ENCODE measurements at places on chromosomes 6 and 20.

GRCh38 chr6:117955684-117956256 lies 48.7 kb downstream of the SLC35F1 start:
- no peak for DNase-seq
- H3K4me1 ChIP-seq: no peaks in the 10 kb centered on the region
- H3K36me3 ChIP-seq: no peaks in the 10 kb centered on the region
- no peak overlapping the region for H3K27ac ChIP-seq

GRCh38 chr6:160861824-160862223 lies 129.7 kb upstream of the MAP3K4 start:
- H3K27me3 ChIP-seq: no peaks in the 10 kb centered on the region
- H3K36me3 ChIP-seq: no peaks in the 10 kb centered on the region
- DNase-seq: no peak
- H3K27ac ChIP-seq: no peak overlapping the region

DNA sequence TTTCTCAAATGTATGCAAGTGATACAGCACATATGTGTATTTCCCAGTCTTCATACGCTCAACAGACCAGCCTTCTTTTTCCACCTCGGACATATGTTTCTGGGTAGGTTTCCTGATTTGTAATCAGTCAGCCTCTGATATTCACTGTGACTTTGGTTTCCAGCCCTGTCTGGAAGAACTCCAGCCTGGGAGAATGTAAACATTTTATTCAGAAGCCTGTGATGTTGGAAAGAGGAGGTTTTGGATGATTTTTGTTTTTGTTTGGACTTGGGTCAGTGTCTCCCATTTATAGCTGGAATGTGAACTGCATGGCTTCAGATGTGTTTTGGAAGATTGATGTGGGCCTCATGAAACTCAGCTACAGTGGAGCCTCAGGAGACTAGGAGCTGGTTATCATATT lies 172.2 kb upstream of the CENPW start:
- no peaks in the 10 kb centered on the region for H3K36me3 ChIP-seq
- H3K27me3 ChIP-seq: no peaks in the 10 kb centered on the region
- no peak overlapping the region for H3K4me3 ChIP-seq
- no peak overlapping the region for H3K27ac ChIP-seq
- H3K4me1 ChIP-seq: no peaks in the 10 kb centered on the region

GRCh38 chr20:21109144-21109543 lies 3.0 kb upstream of the LINC00237 start:
- peaks cover 28% of the 10 kb centered on the region for H3K27me3 ChIP-seq
- H3K4me1 ChIP-seq: no peaks in the 10 kb centered on the region
- no peak for DNase-seq
- H3K36me3 ChIP-seq: no peaks in the 10 kb centered on the region

DNA sequence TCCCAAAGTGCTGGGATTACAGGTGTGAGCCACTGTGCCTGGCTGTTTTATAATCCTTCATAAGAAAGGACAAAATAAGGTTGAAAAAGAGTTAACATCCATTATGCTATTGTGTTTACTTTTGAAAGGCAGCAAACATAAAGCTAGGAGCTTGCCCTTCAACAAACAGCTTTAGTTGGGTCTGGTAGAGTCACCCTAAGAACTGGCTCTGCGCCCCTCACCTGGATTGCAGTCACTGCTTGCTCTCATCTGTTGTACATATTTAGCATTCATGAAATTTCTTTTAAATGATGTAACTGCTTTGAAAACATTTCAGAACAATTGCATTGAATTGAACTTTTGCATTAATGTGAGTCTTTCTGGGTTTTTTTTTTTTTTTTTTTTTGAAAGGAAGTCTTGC lies 38.9 kb downstream of the JARID2 start:
- H3K27me3 ChIP-seq: no peaks in the 10 kb centered on the region
- DNase-seq: peak; percentile 81
- peaks cover 3% of the 10 kb centered on the region for H3K4me1 ChIP-seq
- no peak overlapping the region for H3K27ac ChIP-seq

DNA sequence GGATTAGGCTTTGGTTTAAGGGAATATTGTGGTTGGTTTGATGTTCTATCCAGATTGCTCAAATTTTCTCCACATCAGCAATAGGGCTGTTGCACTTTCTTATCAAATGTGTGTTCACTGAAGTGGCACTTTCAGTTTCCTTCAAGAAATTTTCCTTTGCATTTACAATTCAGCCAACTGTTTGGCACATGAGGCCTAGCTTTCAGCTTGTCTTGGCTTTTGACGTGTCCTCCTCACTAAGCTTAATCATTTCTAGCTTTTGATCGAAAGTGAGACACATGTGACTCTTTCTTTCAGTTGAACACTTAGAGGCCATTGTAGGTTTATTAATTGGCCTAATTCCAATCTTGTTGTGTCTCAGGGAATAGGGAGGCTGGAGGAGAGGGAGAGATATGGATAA lies 104.8 kb downstream of the FLRT3 start:
- H3K27me3 ChIP-seq: no peaks in the 10 kb centered on the region
- no peak for DNase-seq
- H3K36me3 ChIP-seq: no peaks in the 10 kb centered on the region
- no peaks in the 10 kb centered on the region for H3K4me1 ChIP-seq
- no peak overlapping the region for H3K4me3 ChIP-seq

- H3K36me3 ChIP-seq: no peaks in the 10 kb centered on the region
- H3K27me3 ChIP-seq: no peaks in the 10 kb centered on the region
- H3K4me3 ChIP-seq: no peak overlapping the region
- H3K27ac ChIP-seq: no peak overlapping the region
Observed at GRCh38 chr6:119873107-119873506, 523.5 kb upstream of the MAN1A1 start.

DNA sequence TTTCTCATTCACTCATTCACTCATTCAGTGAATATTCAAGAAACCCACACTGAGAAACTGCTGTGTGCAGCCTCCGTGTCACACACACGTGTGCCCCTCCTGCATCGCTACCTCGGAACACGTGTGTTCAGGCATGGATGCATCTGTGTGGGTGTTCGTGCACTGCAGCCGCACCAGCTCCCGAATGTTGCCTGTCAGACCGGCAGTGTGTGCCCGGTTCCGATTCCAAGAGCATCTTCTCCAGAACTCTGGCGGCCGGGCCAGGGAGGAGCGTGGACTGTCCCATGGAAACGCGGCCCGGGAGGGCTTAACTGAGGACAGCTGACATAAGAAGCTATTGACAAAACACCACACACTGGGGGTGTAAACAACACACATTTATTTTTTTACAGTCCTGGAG lies 216.0 kb downstream of the DLL1 start:
- no peaks in the 10 kb centered on the region for H3K36me3 ChIP-seq
- no peaks in the 10 kb centered on the region for H3K27me3 ChIP-seq
- H3K4me1 ChIP-seq: no peaks in the 10 kb centered on the region
- H3K4me3 ChIP-seq: no peak overlapping the region
- DNase-seq: no peak

DNA sequence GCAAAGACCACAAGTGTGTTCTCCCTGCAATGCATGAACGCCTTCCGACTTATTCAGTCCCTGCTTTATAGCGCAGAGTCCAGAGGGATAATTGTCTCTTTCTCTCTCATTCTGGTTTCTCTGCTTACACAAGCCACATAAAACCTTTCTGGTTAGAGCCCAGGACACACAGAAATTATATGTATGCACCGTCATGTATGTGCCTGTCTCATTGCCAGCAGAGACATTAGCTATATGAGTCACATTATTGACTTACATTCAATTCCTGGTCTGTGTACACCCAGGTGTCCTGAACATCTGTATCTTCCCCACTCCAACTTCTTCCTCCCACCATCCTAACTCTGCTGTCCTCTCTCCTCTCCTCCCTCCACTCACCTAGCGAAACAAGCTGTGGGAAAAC lies 44.0 kb downstream of the LRFN2 start:
- peaks cover 6% of the 10 kb centered on the region for H3K4me1 ChIP-seq
- H3K36me3 ChIP-seq: no peaks in the 10 kb centered on the region
- no peaks in the 10 kb centered on the region for H3K27me3 ChIP-seq

- no peaks in the 10 kb centered on the region for H3K4me1 ChIP-seq
- H3K4me3 ChIP-seq: no peak overlapping the region
- H3K27ac ChIP-seq: no peak overlapping the region
- no peak for DNase-seq
Observed at GRCh38 chr20:61407561-61407960, 155.5 kb downstream of the CDH4 start.

GRCh38 chr20:31987744-31988143 lies 19.8 kb downstream of the XKR7 start:
- no peaks in the 10 kb centered on the region for H3K4me1 ChIP-seq
- H3K4me3 ChIP-seq: no peak overlapping the region
- no peaks in the 10 kb centered on the region for H3K36me3 ChIP-seq
- H3K27me3 ChIP-seq: no peaks in the 10 kb centered on the region

GRCh38 chr20:44646023-44646640 lies 5.4 kb downstream of the ADA start:
- peaks cover 19% of the 10 kb centered on the region for H3K4me1 ChIP-seq
- H3K4me3 ChIP-seq: no peak overlapping the region
- H3K27me3 ChIP-seq: no peaks in the 10 kb centered on the region
- peak overlapping the region; percentile 32 for H3K27ac ChIP-seq
- H3K36me3 ChIP-seq: peaks cover 2% of the 10 kb centered on the region

- H3K4me1 ChIP-seq: no peaks in the 10 kb centered on the region
- no peak overlapping the region for H3K27ac ChIP-seq
- H3K27me3 ChIP-seq: no peaks in the 10 kb centered on the region
- peaks cover 2% of the 10 kb centered on the region for H3K36me3 ChIP-seq
- no peak overlapping the region for H3K4me3 ChIP-seq
- no peak for DNase-seq
Observed at GRCh38 chr20:5596401-5597193, 153.6 kb upstream of the SHLD1 start.

GRCh38 chr6:10084111-10084986 lies 330.5 kb downstream of the TFAP2A start:
- H3K27me3 ChIP-seq: no peaks in the 10 kb centered on the region
- H3K4me1 ChIP-seq: peaks cover 3% of the 10 kb centered on the region
- no peaks in the 10 kb centered on the region for H3K36me3 ChIP-seq
- H3K27ac ChIP-seq: no peak overlapping the region

- no peaks in the 10 kb centered on the region for H3K27me3 ChIP-seq
- no peak overlapping the region for H3K4me3 ChIP-seq
- DNase-seq: no peak
- no peaks in the 10 kb centered on the region for H3K36me3 ChIP-seq
- no peaks in the 10 kb centered on the region for H3K4me1 ChIP-seq
- H3K27ac ChIP-seq: no peak overlapping the region
Observed at GRCh38 chr20:36967636-36968035, 16.1 kb upstream of the SAMHD1 start.

DNA sequence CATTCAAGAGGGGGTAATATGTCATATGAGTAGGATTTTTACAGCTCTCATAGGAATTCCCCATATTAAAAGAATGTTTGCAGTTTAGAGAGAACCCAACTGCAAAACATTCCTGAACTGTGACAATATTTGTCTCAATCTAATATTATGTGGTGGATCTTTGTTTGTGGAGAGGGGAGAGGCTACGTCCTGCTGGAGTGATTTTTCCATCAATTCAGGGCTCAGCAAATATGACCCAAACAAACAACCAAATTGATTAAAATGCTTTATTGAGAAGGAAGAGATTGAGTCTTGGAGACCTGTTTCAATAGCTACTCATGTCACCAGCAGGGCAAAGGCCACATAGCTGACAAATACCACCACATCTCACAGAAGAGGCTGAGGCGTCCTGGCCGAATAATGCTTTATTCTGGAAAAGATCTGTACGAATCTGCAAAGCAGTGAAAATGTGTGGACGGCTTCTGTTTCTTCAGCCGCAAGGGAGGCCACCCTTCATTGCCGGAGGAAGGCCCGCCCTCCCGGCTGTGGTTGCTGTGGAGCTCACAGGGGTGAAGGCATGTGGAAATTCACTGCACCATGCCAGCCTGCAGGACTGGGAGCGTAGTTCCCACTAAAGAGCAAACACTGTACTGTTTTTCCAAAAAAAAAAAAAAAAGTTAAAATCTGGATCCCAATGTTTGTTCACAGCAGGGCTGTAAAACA lies 89.7 kb upstream of the QKI start:
- no peak for DNase-seq
- H3K4me3 ChIP-seq: no peak overlapping the region
- H3K4me1 ChIP-seq: no peaks in the 10 kb centered on the region
- no peaks in the 10 kb centered on the region for H3K27me3 ChIP-seq

- peaks cover 23% of the 10 kb centered on the region for H3K36me3 ChIP-seq
- H3K4me1 ChIP-seq: peaks cover 2% of the 10 kb centered on the region
- DNase-seq: no peak
- no peak overlapping the region for H3K4me3 ChIP-seq
- H3K27me3 ChIP-seq: no peaks in the 10 kb centered on the region
Observed at GRCh38 chr6:34246249-34246562, 2.6 kb downstream of the SMIM29 start.

DNA sequence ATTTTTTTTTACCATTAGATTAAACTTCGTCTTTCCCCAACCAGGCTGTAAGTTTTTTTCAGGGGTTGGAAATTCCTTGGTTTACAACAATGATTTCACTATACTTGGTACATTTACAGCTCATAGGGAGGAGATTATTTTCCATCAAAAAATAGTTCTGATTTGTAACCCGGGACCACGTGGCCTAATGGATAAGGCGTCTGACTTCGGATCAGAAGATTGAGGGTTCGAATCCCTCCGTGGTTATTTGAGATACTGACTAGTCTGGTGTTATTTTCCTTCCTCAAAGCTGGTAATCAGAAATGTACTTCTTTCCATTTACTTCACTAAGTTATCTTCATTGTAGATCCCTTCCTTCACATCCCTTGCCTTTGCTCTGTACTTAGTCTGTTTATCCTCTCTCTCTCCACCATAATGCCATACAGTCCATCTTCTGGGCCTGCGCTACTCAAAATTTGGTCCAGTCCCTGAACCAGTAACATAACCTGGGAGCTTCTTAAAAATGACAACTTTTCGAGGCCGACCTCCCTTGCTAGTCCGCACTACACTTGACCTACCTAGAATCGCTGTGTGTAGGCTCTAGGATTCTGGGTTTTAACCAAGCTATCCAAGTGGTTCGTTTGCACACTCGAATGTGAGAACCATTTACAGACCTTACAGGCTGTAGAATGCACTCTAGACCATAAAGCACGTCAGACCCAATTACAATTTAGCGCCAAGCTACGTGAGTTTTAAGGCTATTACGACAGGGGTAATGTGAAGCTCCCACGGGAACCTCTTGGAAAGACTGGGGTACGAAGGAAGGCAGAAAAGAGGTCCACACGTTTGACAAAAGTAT lies 42.1 kb upstream of the BTN3A2 start:
- peak; percentile 95 for DNase-seq
- H3K4me3 ChIP-seq: no peak overlapping the region
- H3K27me3 ChIP-seq: no peaks in the 10 kb centered on the region
- H3K36me3 ChIP-seq: no peaks in the 10 kb centered on the region
- no peaks in the 10 kb centered on the region for H3K4me1 ChIP-seq
- no peak overlapping the region for H3K27ac ChIP-seq

- no peaks in the 10 kb centered on the region for H3K36me3 ChIP-seq
- H3K27ac ChIP-seq: no peak overlapping the region
- H3K27me3 ChIP-seq: no peaks in the 10 kb centered on the region
- no peak overlapping the region for H3K4me3 ChIP-seq
Observed at GRCh38 chr6:151067684-151068596, 171.8 kb upstream of the AKAP12 start.

GRCh38 chr6:157287247-157287850 lies 36.0 kb downstream of the TMEM242 start:
- no peak for DNase-seq
- H3K4me1 ChIP-seq: no peaks in the 10 kb centered on the region
- no peak overlapping the region for H3K27ac ChIP-seq
- no peaks in the 10 kb centered on the region for H3K27me3 ChIP-seq

GRCh38 chr20:37680420-37680819 lies 13.4 kb upstream of the CTNNBL1 start:
- no peaks in the 10 kb centered on the region for H3K27me3 ChIP-seq
- H3K27ac ChIP-seq: no peak overlapping the region
- no peaks in the 10 kb centered on the region for H3K36me3 ChIP-seq

GRCh38 chr20:10449270-10449669 lies 14.2 kb downstream of the SLX4IP start:
- H3K27me3 ChIP-seq: no peaks in the 10 kb centered on the region
- H3K4me3 ChIP-seq: no peak overlapping the region
- H3K36me3 ChIP-seq: no peaks in the 10 kb centered on the region
